Esophagus mucosa (tissue), 1 donor: ENCODE measurements at places on chromosomes 6 and 20. TPM values are rescaled to one million over a fixed set of nuclear protein-coding genes. Genes with fewer than 3 reads are reported as not detected.

DNA sequence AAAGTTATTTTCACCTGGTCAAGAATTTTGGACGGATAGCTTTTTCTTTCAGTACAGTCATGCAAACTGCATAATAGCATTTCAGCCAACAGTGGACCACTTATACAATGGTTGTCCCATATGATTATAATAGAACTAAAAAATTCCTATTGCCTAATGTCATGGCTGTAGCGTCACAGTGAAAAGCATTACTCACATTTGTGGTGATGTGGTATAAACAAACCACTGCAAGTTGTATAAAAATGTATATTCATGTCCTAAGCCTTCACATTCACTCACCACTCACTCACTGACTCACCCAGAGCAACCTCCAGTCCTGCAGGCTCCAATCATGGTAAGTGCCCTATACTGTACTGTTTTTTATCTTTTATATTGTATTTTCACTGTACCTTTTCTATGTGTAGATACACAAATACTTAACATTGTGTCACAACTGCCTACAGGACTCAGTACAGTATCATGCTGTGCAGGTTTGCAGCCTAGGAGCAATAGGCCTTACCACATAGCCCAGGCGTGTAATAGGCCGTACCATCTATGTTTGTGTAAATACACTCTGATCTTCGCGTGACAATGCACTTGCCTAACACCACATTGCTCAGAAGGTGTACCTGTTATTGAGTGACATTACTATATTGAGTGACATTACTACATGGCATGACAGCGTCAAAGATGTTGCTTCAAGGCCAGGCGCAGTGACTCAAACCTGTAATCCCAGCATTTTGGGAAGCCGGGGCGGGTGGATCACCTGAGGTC is 17.9 kb downstream of the ABHD12 start:
- peak; percentile 91 for ATAC-seq

- peak; percentile 36 for ATAC-seq
Measured at GRCh38 chr20:58014628-58015315, 213.7 kb downstream of the ANKRD60 start.

GRCh38 chr6:152201120-152201519 is 393.6 kb downstream of the ESR1 start:
- ATAC-seq, result no peak

- no peak for ATAC-seq
Measured at GRCh38 chr6:79888587-79888986, 58.8 kb downstream of the ELOVL4 start.

DNA sequence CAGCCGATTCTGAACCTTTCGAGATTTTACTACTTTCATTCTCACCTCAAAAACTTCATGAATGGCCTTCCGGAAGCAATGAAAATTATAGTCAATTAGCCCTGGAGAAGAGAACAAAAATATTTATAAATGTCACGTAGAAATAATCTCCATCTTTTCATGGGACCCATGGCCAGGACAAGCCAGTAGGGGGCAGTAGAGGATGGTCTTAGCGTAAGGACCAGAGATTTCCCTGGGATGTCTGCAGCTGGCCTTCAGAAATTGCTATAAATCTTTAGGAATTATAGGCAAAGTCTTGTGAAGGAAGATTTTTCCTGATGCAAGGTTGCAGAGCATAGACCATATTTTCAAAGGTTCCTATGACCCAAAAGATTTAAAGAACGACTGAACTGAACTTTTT is 15.6 kb upstream of the UBE2J1 start:
- ATAC-seq, result peak; percentile 62

- no peak for ATAC-seq
Measured at GRCh38 chr6:118494091-118494490, 54.0 kb upstream of the PLN start.

GRCh38 chr20:48789185-48789668 is 38.6 kb downstream of the PREX1 start:
- no peak for ATAC-seq

DNA sequence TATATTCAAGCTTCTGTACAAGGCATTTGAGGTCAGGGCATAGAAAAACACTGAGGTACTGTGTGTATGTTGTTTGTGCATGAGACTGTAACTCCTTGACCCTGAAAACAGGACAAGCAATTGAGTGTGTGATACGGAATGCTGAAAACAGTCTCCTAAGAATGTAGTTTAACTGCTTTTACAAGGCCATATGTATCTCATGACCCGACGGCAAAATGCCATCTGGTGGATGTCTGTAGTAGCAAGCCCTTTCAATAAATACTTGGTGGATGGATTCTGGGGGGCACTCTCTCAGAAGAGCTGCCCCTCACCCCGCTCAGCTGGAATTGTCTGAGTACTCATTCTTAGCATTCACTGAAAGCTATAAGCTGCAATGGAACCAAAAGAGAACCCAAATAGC is 69.3 kb upstream of the EYS start:
- ATAC-seq, result no peak

DNA sequence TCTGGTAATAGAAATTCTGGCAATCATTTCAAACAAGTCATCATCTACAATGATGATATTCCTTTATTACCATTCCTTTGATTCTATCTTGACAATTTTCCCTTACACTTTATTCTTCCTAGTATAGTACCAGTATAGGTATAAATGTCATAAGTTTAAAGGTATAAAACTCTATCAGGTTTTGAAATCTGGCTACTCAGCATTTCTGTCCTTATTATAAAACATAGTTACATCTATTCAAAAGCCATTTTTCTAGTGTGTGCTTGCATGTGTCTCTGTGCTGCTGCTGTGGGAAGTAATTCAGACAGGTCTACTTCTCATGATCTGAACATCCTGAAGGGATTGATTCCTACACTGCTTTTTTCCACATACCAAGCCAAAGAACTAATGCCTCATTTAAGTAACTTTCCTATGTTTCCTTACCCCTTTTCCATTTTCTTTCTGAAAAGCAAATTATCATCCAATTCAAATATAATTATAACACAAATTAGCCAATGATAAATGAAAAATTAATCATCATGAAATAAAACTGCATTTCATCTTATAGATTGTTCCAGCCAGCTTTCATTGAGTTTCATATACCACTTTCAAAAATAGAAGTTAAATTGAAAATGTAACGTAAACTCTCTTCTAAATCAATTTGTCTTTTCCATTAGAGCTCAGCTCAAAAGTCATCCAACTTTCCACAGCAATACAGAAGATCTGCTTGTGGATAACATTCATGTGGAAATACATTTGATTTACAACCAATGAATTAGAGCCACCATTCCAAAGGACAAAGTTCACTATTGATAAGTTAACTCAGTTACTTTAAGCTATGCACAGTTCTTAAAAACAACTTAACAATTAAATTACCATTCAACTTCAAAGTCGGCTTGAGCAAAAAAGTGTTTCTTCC is 35.9 kb downstream of the COL12A1 start:
- no peak for ATAC-seq

- ATAC-seq, result no peak
Measured at GRCh38 chr6:53986721-53987521, 124.3 kb upstream of the MLIP start.

GRCh38 chr6:105567140-105567539 is 164.3 kb upstream of the PREP start:
- ATAC-seq, result no peak

DNA sequence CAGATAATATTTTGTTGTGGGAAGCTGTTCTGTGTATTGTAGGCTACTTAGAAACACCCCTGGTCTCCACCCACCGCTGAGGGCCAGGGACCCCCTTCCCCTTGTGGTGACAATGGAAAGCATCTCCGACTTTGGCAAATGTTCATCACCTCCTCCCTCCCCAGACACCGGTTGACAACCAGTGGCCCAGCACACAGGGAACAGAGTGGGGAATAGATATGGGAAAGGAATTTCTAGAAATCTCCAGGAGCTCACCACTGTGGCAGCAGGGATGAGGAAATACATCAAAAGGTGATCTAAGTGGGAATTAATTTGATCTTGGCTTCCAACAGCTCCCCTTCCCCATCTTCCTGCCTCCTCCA is 257.3 kb upstream of the FOXQ1 start:
- no peak for ATAC-seq

DNA sequence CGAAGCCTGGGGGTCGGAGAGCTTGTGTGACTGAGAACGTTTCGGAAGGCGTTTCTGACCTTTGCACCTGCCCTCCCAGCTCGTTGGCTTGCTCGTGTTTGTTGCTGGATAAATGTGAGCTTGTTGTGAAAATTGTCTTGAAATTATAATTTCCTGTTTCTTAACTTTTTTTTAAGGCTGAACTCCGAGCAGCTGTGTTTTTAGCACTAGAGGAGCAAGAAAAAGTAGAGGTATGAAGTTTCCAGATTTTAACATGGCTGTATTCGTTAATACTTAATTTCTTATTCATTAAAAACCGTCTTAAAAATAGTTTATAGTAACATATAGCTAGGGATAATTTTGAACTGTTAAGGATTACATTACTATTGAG is 672 bp downstream of the CEP43 start:
- ATAC-seq, result no peak

DNA sequence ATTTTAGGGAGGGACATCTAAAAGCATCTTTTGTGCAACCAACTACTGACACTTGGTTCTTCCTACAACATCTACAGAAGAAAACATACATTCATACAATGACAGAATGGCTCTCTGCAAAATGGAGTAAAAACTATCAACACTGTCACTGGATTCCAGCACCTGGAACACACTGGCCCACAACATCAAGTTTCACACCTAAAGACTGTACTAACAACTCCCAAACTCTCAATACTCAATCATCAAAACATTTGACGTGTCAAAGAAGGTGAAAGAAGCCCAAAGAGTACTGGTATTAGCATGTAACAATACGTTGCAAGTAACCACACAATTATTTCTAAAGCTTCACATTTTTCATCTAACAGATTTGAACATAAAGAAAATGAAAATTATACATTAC is 2.1 kb downstream of the CPNE1 start:
- no peak for ATAC-seq

DNA sequence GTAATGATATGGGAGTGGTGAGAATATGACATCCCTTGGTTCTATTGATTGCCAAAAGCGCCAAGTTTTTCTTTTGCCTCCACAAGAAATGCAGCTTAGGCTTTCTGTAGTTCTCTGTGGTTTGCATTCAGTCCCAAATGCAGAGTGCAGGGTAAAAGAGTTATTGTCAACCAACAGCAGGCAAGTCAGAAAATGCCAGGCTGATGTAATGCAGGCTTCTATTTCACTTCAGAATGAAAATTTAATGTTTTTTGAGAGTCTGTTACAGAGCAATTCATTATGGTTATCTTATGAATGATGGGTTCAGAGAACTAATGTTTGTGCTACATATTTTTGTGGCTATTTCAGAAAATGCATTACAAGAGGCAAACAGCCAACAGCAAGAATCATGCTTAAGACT is 293.5 kb downstream of the CENPW start:
- ATAC-seq, result no peak

- ATAC-seq, result no peak
Measured at GRCh38 chr6:169271158-169271876, 17.7 kb upstream of the THBS2 start.

DNA sequence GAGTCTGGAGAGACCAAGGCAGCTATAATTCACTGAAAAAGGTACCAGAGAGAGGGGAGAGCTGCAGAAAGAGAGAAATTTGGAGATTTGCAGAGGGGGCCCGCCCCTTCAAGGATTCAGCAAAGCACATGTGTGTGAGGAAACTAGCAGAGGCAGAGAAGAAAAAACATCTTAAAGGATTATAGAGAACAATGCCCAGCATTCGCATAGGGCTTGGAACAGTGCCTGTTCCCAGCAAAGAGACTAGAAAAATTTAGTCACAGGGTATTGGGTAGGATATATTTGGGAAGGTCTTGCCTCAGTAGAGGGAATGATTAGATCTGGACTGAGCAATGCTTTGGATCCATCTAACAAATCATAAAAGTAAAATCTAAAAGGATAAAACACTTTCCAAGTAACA is 44.0 kb downstream of the SRPK1 start:
- peak; percentile 56 for ATAC-seq

Gene TAF11
- total RNA-seq, result 20.0 TPM

Gene SAPCD1
- total RNA-seq, result 0.64 TPM

Gene SMOC2
- 1.9 TPM for total RNA-seq

Gene TMEM217
- total RNA-seq, result 0.84 TPM

Gene LRRN4
- total RNA-seq, result not detected

Gene ENPP4
- 0.80 TPM for total RNA-seq

Gene SMIM26
- 57.7 TPM for total RNA-seq

Gene DEFB132
- total RNA-seq, result not detected

Gene SCRT2
- not detected for total RNA-seq

Gene METTL24
- not detected for total RNA-seq

Gene RGS17
- 1.6 TPM for total RNA-seq
